ENCODE measurements at places on chromosomes 12 and 14.

- DNase-seq: no peak
Measured at GRCh38 chr14:23154964-23155587, 28.4 kb downstream of the SLC7A8 start.

DNA sequence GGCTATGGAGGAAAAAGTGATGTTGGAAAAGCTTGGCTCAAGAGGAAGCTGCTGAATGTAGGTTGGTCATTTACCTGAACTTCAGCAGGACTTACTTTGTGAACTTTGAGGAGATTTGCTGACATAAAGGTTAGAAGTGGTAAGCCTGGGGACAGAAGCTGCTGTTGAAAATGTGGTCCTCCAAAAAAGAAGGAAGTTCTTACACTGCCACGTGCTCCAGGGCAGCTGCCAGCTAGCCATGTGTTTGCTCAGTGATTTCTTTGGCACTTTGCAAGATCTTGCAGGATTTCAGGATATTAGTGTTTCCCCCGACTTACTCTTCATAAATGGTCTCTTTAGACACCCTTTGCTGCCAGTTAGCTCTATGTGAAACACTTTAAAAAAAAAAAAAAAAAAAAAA, 14.8 kb upstream of the DYRK2 start:
- DNase-seq: no peak

- no peak for DNase-seq
Measured at GRCh38 chr12:33253178-33253577, 186.4 kb downstream of the SYT10 start.

GRCh38 chr14:94225460-94226378, 51.6 kb downstream of the PPP4R4 start:
- DNase-seq: no peak

Data from stimulated activated CD8-positive, alpha-beta memory T cell treated with anti-CD3 and anti-CD28 coated beads, Interleukin-7, amount 100 ng/mL, for 1 hour (primary cell).